ENCODE measurements at places on chromosomes 3 and 15. TPM values are rescaled to one million over a fixed set of nuclear protein-coding genes. Genes with fewer than 3 reads are reported as not detected.

HES1 gene
- polyA plus RNA-seq: 40.3 TPM

DNA sequence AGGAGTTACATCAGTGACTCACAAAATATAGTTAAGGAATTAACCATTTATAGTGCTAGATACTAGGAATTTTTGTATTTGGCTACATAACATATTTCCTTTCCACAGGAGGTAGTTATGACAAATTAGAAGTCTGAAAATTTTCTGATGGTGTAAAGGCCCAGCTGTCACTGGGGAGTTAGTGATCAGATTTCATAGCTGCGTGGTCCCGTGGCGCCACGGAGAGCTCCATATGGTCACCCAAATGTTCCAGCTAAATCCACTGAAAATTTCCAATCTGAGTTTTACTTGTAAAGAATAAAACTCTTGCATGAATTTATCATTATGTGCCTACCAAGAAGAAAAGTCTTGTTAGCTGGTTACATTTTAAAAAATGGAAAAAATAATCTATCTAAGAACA lies 368.9 kb upstream of the PLSCR5 start:
- DNase-seq: peak; percentile 11

THPO gene
- 1.5 TPM for polyA plus RNA-seq

GRCh38 chr15:76006136-76006778 lies 6.0 kb downstream of the NRG4 start:
- no peak for DNase-seq

SEMA6D gene
- polyA plus RNA-seq: 37.0 TPM

PEX11A gene
- polyA plus RNA-seq: 4.9 TPM

CFAP100 gene
- not detected for polyA plus RNA-seq
